Stimulated activated CD4-positive, alpha-beta T cell treated with anti-CD3 and anti-CD28 coated beads, Interleukin-2, amount 100 ng/mL, for 24 hours (primary cell): ENCODE measurements at places on chromosomes 12 and 14.

GRCh38 chr12:111297703-111298426, 71.0 kb downstream of the PHETA1 start:
- DNase-seq = no peak

- no peak for DNase-seq
These were observed 81.4 kb upstream of the FERMT2 start for GRCh38 chr14:53032161-53032803.

- DNase-seq = no peak
These were observed 223.1 kb upstream of the CAND1 start for GRCh38 chr12:67046062-67046461.

DNA sequence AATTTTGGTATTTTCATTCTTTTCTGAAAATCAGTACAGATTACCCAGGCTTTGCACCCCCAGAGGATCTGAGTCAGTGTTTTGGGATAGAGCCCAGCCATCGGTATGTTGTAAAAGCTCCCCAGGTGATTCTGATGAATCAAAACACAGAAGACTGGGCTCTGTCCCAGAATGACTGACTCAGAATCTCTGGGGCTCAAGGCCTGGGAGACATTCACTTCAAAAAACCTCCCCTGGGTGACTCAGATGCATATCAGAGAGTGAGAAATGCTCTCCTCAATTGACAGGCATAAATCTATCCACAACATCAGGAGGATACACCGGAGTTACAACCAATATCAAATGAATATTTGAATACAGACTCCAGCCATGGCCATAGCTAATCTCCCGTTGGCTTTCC, 32.6 kb downstream of the SLC35F4 start:
- DNase-seq = no peak

- no peak for DNase-seq
These were observed 73.9 kb upstream of the CAPRIN2 start for GRCh38 chr12:30828686-30829085.

GRCh38 chr14:72164420-72165228, 232.4 kb downstream of the RGS6 start:
- no peak for DNase-seq

DNA sequence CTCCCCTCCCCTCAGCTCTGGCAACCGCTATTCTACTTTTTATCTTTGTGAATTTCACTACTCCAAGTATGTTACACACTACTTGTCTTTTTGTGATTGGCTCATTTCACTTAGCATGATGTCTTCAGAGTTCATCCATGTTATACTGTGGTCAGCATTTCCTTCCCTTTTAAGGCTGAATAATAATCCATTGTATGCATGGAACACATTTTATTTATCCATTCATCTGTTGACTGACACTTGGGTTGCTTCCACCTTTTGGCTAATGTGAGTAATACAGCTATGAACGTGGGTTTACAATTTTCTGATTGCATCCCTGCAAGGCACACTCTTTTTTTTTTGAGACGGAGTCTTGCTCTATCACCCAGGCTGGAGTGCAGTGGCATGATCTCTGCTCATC, 53.0 kb upstream of the FUT8 start:
- no peak for DNase-seq

- no peak for DNase-seq
These were observed 14.8 kb upstream of the PAX9 start for GRCh38 chr14:36646664-36647416.

DNA sequence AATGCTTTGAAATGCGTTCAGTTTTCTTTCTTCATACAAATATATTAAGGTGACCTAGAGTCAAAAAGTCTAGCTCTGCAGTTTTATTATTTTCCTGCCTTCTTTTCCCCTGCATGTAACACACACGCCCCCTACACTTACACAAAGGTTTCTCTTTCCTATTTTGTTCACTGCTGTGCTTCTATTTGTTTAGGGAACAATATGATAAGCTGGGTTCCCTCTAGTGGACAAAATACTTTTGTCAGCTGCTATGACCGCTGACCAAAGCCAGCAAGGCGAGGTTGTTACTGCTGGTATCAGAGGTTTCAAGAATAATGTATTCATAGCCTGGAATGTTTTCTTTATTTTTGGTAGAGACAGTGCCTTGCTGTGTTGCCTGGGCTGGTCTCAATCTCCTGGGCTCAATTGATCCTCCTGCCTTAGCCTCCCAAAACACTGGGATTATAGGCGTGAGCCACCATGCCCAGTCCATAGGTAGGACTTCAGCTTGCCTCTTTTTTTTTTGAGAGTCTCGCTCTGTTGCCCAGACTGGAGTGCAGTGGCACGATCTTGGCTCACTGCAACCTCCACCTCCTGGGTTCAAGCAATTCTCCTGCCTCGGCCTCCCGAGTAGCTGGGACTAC, 33.4 kb downstream of the FNTB start:
- DNase-seq = no peak

DNA sequence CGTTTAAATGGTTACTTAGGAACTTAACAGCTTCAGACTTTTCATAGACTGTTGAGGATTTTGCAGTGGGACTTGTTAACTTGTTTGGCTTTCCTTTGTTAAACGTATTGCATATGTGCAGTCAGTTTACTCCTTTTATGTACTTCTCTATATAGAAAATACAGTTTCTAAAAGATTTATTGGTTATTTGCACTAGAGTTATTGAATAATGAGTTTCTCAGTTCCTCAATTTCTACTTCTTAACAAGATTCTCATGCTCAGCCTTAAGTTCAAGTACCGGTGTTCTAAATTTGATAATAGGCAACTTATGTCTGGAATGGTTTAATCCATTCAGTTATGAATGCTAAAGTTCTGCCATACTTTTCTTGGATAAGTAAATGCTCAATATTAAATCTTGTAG, 919 bp downstream of the PSMA3 start:
- DNase-seq = no peak

GRCh38 chr12:62622177-62622576, 155.6 kb downstream of the MON2 start:
- no peak for DNase-seq

DNA sequence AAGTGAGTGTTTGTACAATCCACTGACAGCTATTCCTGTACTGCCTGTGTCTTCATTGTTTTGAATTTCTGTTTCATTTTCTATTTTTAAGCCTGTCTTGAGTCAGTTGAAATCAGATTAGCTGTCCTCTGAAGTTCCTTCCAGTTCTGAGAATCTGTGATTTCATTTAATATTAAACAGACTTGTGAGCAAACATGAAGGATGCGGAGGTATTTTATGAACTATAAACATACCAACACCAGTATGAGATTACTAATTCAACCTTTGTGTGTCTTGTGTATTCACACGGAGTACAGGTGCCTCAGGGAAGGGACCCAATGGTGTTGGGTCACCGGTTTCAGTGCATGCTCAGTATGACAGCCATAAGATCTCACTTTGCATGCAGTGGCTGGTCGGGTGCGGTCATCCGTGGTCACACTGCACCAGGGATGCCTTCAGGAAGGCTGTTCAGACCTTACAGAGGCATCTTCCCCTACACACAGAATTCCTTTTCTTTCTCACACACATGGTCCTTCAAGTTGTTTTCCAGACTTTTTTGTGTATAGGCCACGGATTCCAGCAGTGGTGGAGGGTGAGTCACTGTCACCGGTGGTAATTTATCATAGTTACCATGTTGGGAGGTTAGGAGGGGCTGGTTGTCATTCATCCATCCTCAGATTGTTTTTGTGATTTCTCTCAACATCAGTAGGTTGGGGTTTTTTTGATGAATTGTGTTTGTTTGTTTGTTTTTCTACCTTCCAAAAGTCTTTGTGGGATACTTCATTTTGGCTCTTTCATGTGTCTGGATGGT, 103.0 kb upstream of the SFSWAP start:
- DNase-seq = peak; percentile 14

DNA sequence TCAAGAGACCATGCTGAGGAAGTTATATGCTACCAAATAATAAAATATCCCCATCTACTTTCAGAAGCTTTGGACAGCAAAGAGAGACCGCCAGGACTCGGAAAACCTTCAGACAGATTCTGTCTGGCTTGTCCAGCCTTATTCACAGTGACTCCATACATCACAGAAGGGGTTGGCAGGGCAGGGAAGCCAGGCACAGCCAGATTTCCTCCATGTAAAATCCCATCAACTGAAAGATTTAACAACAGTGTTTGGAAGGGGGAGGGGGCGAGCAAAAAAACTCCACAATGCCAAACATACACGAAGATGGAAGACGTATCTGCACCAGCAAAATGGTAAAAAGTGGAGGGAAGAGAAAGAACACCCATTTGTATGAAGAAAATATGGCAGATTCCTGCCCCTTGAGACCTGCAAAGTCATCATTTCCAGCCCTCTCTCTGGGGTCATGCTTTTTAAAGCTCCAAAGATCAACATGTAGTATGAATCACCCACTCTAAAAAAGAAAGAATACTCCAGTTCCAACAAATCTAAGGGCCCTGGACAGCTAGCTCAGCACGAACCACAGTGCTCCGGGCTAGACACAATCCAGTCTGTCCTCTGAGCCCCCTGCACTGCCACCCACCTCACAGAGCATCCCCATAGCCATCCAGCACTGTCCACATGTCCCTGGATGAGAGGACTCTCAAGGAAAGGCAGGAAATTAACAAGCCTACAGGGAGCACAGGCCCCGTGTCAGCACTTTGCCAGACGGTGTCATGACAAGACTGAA, 116.4 kb downstream of the DICER1 start:
- no peak for DNase-seq
